CD8-positive, alpha-beta memory T cell (primary cell): ENCODE measurements at places on chromosomes 16 and 17. TPM values are rescaled to one million over a fixed set of nuclear protein-coding genes. Genes with fewer than 3 reads are reported as not detected.

- no peak for DNase-seq
Observed at GRCh38 chr16:58197314-58198012, 443 bp downstream of the CSNK2A2 start.

GRCh38 chr17:27452828-27453227, 3.4 kb upstream of the KSR1 start:
- no peak for DNase-seq

DNA sequence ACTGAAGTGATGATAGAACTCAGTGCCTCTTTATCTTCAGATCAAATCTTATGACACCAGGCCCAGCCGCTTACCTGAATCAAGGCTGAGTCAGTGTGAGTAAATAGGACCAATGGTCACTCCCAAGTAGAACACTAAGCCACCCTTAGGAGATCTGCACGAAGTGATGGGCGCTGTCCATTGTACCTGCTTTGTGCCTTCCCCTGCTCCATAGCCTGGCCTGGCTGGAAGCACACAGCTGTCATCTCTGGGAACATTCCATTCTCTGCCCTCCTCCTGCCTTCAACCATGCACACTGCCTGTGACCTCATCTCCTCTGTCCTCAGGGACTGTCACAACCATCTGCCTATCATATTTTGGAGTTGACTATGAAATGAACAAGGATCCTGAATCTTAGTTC, 279.5 kb upstream of the ASIC2 start:
- no peak for DNase-seq

GRCh38 chr17:81859906-81860755, at the start of gene P4HB:
Gene P4HB, minus strand, starts transcription at chr17:81860535. Its CDS starts 64 bp downstream, at chr17:81860471.
- no peak for DNase-seq

GRCh38 chr17:43003542-43004172, 2.9 kb upstream of the IFI35 start:
- DNase-seq: no peak

GRCh38 chr17:9291912-9292560, 270.7 kb downstream of the NTN1 start:
- DNase-seq: no peak

- DNase-seq: peak; percentile 75
Observed at GRCh38 chr16:57994778-57995177, 5.7 kb downstream of the ZNF319 start.

DNA sequence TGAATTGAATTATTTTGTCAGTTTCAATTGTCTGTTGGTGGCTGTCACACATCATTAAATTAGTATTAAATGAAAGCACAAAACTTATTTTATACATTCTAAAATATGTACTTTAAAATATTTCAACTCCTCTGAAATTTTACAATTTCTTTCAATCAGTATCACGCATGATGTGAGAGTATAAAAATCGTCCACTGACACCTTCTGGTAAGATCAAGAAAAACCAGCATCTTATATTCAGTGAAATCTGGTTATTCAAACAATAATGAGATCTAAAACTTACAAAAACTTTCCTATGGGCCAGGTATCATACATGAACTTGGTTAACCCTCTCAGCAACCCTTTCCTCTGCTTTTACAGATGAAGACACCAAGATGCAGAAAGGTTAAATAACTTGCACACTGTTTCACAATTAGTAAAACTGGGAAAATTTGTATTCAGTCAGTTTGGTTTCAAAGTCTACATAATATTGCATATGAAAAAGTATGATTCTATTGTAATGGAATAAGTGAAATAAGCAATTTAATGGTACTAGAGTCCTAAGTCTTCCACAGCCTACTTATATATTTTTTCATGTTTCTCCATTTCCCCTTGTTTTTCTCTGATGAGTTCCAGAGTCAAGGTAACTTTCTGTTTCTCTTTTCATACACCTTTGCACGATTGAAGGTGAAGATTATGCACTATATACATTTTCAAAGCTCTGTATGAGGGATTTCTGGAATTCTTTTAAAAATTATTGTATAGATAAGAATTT, 58.7 kb downstream of the EFCAB5 start:
- DNase-seq: no peak

Gene MT1M
- not detected for polyA plus RNA-seq
